NCI-H460 (cell line): ENCODE measurements at places on chromosomes 2 and 18.

- no peak for DNase-seq
Measured at GRCh38 chr2:108575132-108575966, 41.1 kb downstream of the LIMS1 start.

DNA sequence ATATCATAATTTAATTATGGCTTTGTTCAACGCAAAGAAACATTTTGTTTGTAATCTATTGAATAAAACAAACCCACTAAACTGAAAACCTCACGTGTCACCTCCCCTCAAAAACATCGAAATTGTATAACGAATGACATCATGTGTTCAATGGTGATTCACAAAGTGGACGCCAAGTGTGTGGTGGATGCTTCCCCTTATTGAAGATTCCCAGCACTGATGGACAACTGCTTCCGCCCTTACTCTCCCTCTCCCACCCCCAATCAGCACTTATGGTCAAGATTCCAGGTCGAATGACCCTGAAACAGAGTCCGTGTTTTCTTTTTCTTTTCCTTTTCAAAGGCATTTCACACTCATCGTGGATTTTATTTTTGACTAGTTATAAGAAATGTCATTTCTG lies 383.0 kb upstream of the SMIM21 start:
- DNase-seq: no peak

GRCh38 chr2:36701918-36702317 lies 5.4 kb downstream of the VIT start:
- DNase-seq: no peak

DNA sequence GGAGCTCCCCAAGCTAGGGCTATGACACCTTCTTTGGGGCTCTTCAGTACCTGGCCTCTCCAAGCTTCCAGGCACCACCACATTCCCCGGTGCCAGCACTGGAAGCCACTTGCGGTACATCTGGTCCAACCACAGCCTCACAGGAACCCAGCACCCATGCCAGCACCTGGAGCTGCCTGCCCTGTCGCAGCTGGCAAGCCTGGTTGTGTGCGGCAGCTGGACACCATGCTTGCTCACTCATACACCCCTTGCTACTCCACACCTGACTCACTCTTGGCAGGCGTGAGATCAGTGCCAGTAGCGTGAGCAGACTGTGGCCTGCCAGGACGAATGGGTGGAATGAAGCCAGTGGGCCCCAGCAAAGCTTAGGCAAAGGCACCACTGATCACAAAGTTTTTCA lies 34.0 kb downstream of the LRRTM4 start:
- no peak for DNase-seq

DNA sequence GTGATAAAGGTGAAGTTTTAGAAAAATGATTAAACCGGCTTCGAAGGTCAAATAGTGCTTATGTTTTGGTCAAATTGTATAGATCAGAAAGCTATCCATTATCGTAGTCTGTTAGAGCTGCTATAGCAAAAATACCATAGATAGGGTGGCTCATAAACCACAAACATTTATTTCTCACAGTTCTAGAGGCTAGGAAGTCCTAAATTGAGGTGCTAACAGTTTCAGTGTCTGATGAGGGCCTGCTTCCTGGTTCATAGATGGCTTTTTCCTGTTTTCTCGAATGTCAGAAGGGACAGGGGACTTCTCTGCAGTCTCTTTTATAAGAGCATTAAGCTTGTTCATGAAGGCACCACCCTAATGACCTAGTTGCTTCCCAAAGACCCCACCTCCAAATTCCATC lies 186.6 kb upstream of the ERBB4 start:
- DNase-seq: no peak

DNA sequence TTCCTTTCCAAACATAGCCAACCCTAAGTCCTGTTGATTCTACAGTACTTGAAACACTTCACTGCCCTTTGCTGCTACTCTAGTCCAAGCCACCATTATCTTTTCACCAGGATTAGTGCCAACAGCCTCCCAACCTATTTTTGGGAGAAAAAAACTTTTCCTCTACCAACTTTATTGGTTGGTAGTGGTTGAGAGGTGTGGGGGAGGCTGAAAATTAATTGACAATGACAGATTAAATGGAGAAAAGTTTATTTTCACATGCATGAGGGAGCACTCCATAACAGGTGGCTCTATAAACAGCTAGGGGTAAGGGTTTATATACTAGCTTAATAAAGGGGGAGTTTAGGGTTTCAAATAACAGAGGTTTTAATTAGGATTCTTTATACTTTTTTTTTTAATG lies 37.8 kb upstream of the ITPRID2 start:
- no peak for DNase-seq

DNA sequence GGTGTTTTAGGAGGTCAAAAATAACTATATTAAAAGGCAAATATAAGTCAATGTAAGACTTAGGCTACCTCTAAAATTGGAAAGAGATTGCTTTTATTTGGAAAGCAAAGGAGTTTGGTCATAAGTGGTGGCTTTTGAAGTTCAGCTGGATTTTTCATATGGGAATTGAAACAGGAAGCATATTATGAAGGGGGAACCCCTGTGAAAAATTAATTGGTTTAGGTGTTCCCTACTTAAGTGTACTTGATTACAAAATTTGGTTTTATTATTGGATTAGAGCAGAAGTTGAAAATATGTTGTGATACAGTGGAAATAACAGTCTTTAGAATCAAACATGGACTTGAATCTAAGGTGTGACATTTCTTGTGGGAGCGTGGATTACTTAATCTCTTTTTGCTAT lies 121.4 kb upstream of the TTC27 start:
- no peak for DNase-seq

DNA sequence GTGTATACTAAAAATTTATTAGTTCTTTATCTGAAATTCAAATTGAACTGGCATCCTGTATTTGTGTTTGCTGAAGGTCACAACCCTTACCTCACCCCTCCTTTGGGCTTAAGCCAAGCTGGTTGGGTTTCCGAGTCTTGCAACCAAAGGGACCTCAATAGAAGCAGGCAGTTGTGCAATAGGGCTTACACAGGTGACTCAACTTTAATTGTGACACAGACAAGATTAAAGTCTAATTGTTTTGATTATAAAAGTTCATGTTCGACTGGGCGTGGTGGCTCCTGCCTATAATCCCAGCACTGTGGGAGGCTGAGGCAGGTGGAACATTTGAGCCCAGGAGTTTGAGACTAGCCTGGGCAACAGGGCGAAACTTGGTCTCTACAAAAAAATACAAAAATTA lies 71.5 kb downstream of the RAB31 start:
- peak; percentile 47 for DNase-seq

DNA sequence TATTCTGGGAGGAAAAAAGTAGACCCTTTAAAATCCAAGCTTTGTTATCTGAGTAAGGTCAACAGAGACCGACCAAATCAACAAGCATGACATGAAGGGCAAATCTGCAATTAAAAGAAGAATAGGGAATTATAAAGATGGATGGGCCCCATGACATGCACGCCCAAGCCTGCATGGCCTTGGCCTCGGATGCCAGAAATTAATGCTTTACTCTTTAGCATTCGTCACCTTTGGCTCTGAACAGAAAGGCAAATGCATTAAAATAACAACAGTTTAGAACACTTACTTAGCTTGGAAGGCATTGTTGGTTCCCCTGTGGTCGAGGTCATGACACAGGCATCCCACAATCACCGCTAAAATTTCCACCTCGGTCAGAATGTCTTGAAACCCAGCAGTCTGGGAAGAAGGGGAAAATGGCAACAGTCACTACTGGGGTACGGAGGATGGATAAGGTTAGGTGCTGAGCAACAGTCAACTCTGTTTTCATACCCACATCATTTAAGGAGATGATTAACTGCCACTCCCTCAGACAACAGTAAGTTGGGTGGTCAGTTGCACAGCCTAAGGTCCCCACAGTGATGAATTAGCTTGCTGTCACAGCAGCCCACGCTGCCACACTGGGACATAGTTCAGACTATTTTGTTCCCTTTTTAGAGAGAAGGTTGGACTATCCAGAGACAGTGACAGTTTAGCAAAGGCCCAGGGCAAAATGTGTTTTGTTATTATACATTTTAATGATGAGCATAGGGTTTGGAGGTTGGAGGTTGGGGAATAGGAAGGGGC lies 319.1 kb downstream of the AGPS start:
- DNase-seq: no peak

GRCh38 chr2:38735999-38736320 lies 15.2 kb downstream of the SRSF7 start:
- DNase-seq: no peak

DNA sequence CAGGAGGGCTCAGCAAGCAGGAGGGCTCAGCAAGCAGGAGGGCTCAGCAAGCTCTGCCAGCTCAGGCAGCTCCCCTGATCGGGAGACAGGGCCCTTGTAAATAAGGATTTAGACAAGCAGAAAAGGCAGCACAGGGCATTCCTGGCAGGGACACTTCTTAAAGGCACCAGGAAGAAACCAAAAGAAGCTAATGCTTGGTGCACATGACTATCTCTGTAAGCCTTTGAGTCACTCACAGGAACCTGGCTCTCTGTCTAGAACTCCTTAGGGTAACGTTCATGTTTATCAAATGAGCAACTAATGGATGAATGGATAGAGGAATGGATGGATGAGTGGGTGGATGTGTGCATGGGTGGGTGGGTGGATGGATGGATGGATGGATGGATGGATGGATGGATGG lies 28.4 kb downstream of the TMEM37 start:
- DNase-seq: no peak

- no peak for DNase-seq
Measured at GRCh38 chr2:88729061-88729745, 37.7 kb downstream of the RPIA start.

DNA sequence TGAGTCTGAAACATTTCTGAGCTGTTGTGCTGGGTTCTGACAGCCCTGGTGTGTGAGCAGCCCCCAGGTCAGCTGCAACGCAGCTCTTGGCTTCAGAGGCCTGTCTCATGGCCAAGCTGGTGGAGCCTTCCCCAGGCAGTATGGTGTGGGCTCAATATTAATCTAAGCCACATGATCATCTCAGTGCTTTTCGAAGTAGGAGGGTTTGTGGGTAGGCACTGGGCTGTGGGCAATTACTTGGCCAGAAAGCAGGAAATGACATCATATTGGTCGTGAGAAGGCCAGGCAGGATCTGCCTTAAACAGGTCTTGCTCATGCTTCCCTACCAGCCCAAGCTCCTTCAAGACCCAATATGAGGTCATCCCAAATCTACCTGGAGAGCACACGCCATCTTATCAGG lies 26.9 kb downstream of the LOXHD1 start:
- no peak for DNase-seq

DNA sequence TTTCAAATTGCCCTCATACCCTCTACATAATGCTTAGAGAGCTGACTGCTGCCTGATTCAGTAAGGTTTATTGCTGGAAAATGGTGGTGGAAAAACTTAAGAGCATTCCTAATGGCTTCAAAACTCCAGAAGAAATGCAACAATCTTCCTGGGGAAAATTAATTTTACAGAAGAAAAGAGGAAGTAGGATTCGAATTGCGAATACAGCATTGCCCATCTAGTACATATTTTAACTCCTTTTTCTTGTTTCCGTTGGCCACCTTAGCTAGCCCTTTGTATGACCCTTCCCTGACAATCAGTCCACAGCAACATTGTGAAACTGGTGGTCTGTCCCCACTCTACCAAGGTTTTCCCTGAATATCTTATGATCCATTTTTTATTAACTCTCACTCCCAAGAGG lies 224.7 kb downstream of the MTX2 start:
- DNase-seq: no peak

DNA sequence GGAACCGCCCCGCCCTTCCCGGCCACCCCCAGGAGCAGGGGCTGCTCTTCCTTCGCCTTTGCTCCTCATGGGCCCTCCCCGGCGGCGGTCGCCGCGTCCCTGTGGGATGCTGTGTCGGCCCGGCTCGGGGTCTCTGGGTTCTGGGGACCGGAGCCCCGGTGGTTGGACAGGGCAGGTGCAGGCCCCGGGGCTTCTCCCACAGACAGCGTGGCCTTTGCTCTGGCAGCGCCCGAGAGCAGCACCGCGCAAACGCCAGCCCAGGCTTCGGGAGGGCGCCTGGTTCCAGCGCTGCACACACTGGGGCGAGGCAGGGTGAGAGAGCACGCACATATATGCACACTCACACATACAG lies 9.0 kb upstream of the KCNG2 start:
- DNase-seq: no peak

DNA sequence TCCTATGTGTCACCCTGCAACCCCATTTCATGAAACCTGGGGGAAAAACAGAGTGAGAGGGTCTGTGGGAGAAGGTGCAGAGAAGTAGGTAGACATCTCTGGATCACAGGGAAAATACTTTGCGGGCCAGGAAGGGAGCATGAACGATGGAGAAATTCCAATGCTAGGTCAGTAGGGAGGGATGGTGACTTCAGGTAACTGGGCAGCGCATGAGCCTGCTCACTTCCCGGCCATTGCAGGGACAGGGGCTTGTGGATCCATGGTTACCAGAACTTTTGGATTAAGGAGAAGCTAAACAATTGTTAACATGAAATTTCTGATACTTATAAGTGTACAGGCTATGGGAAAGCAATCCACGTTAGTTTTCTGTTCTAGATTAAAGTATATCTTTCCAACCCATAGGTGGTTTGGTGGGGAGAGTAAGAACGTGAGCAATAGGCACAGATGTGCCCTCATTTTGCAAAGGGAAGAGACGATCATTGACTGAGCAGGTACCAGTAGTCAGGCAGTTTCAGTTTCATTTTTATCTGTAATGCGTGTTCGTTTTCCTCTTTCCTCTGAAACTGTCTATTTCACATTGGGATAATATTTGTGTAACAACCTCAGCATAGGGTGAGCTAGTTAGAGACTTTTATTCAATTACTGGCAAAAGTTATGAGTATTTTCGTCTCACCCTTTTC lies 65.0 kb downstream of the NYAP2 start:
- no peak for DNase-seq

DNA sequence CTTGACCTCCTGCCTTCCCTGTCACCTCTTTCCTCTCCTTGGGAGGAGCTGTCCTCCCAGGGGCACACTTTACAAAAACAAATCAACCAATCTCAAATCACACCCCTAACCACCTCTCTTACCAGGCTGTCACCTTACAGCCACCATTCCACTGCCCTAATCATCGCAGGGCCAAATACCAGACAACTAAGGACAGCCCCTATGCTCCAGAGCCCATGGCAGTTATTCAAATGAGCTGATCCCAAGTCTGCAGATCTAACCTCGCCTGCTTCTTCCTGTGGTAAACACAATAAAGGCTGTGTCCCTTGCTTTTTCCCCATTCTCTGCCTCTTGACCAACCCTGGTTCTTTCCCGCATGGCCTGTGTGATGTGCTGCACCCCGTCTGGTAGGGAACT lies 154.2 kb upstream of the CNTNAP5 start:
- DNase-seq: no peak

DNA sequence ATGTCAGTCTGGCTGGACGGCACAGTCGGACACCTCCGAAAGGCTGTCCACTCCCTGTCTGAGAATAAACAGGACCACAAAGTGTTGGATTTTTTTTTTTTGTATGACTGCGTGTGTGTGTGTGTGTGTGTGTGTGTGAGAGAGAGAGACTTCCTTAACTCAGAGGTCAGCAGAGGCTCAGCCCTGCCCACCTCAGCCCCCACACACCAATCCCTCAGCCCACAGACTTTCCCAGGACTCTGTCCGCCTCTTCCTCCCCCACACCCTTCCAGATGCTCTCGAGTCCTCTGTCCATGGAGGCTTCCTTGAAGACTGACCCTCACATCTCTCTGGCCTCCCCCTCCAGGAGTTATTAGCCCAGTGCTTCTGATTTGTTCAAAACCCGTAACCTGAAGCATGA lies 147.3 kb downstream of the BCL11A start:
- no peak for DNase-seq

GRCh38 chr2:204004912-204005311 lies 68.3 kb downstream of the ICOS start:
- no peak for DNase-seq
